NCI-H1417 treated with DMSO at 0.1 percent for 48 hours (cell line): ENCODE measurements at places on chromosomes 4 and X.

GRCh38 chr4:159549098-159549518, 446.2 kb downstream of the RAPGEF2 start:
- DNase-seq = no peak

GRCh38 chr4:159455675-159456237, 352.9 kb downstream of the RAPGEF2 start:
- DNase-seq = no peak

- no peak for DNase-seq
Measured at GRCh38 chr4:37812713-37813112, 13.8 kb upstream of the PGM2 start.

DNA sequence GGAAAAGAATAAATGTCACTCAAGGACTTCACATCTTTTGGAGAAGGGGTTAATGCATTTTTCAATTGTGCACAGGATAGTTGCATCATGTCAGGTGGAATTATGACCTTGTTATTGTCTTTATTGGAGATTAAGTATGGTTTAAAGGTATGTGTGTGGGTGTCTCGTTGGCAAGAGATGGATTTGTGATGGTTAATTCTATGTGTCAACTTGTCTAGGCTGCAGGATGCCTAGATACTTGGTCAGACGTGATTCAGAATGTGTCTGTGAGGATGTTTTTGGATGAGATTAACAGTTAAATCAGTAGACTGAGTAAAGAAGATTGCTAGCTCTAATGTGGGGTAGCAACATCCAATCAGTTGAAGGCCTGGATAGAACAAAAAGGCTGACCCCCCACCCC, 42.2 kb upstream of the HSD17B10 start:
- DNase-seq = no peak
